GOT3 (cell line): ENCODE measurements at places on chromosomes 5 and 9.

DNA sequence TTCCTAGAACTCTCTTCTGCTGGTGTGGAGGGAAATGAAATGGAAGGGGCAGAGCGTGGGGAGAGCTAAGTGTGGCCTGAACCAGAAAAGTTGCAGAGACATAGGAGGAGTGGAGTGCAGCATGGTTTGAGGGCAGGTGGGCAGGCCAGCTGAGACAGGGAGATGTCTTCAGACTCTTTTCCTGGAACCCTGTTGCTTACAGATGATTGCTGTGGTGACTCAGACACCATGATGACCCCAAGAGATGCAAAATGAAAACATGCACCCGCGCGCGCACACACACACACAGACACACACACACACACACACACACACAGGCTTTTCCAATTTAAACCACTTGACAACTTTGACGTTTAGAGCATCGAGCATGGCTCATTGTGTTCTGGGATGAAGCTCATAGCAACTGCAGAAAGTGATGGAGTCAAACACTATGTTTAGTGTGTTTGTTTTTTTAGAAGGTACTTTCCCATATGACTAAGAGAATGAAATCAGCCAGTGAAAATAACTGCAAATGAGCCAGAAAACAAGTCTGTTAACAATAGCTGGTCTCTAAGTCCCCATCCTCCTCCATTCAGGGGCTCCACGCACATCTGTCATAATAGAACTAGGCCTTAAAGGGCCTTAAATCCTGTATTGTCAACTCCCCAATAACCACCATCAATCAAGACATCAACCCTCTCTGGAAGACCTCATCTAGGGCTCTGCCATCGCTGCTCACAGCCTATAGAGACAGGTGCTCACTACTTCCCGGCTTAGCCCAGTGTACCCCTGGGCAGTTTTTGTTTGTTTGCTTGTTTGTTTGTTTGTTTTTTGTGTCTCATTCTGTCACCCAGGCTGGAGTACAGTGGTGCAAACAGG is 9.6 kb downstream of the TMOD1 start:
- DNase-seq, result no peak

- DNase-seq, result no peak
These were observed 130.6 kb downstream of the SLF1 start for GRCh38 chr5:94749042-94749441.

DNA sequence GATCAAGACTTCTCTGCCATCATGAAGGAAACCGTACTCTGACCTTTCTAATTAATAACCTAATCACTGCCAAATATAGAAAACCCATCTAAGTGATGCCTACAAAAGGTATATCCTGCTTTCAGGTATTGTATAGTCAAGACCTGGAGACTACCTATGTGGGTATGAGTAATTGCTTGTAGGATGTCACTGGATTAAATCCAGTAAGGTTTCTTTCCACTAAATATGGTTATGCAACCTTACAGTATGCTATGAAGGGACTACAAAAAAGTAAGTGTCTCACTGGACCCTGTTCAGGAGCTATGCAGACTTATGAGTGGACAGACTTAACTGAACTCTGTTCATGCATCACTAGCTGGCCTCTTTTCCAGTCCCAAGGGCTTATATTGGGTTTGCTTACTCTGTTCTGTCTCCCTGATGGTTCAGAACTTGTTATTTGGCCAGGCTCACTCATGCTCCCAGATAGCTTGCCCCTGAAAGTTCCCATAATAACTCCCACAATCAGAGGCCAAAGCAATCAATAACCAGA is 51.1 kb downstream of the PDE6A start:
- no peak for DNase-seq

- DNase-seq, result no peak
These were observed 16.6 kb upstream of the DCAF12 start for GRCh38 chr9:34143116-34143515.
